ENCODE measurements at places on chromosomes 2 and 18. TPM values are rescaled to one million over a fixed set of nuclear protein-coding genes. Genes with fewer than 3 reads are reported as not detected.

- DNase-seq: no peak
Observed at GRCh38 chr2:12824351-12824777, 107.6 kb downstream of the TRIB2 start.

GRCh38 chr18:42038936-42039335, 83.9 kb downstream of the PIK3C3 start:
- DNase-seq: no peak

DNA sequence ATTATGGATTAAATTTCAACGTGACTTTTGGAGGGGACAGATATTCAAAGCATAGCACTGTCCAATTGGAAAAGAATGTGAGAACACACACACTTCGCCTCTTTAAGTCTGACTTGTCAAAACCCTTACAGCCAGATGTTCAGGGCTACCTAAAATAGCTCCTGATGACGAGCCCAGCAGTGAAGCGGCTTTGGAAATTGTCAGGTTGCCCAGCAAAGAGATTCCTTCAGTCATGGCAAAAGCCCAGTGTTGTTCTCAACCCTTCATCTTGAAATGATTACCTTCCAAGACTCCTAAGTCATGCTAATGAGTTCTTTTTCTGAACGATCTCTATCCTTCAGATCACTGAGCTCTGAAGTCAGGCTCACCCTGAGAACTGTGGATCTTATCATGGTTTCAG, 436.6 kb downstream of the LRATD1 start:
- DNase-seq: no peak

- no peak for DNase-seq
Observed at GRCh38 chr2:40287773-40288172, 164.1 kb downstream of the SLC8A1 start.

GRCh38 chr18:55585065-55585919, 2.7 kb downstream of the TCF4 start:
- DNase-seq: no peak

GRCh38 chr2:222459983-222460382, 35.6 kb downstream of the SGPP2 start:
- no peak for DNase-seq

DNA sequence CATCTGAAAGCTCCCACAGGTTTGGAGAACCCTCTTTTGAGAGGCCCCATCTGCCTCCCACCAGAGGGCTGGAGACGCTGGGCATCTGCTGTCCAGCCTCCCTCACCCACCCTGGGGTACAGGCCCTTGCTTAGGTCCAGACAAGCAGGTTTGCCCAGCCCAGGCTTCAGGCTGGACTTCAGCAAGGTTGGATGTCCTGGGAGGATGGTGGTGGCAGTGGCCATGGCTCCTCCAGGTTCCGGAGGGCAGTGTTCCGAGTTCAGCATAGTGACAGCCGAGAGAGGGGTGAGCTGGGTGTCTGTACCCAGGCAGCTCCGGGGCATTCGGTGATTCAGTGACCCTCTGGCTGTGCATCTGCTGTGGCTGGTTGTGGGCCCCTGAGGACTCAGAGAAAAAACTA, 58.2 kb upstream of the HDAC4 start:
- DNase-seq: peak; percentile 8

DNA sequence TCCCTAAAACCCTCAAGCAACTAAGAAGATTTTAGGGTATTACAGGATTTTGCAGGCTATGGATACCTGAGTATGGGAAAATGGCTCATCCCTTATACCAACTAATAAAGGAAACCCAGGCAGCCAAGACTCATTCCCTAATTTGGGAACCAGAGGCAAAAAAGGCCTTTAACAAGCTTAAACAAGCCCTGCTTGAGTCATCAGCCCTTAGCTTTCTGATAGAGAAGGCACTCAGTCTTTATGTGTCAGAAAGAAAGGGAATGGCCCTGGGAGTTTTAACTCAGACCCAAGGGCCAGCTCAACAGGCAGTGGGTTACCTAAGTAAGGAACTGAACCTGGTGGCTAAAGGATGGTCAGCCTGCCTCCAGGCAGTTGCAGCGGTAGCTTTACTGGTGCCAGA, 96.9 kb upstream of the RMP24 start:
- peak; percentile 2 for DNase-seq

DNA sequence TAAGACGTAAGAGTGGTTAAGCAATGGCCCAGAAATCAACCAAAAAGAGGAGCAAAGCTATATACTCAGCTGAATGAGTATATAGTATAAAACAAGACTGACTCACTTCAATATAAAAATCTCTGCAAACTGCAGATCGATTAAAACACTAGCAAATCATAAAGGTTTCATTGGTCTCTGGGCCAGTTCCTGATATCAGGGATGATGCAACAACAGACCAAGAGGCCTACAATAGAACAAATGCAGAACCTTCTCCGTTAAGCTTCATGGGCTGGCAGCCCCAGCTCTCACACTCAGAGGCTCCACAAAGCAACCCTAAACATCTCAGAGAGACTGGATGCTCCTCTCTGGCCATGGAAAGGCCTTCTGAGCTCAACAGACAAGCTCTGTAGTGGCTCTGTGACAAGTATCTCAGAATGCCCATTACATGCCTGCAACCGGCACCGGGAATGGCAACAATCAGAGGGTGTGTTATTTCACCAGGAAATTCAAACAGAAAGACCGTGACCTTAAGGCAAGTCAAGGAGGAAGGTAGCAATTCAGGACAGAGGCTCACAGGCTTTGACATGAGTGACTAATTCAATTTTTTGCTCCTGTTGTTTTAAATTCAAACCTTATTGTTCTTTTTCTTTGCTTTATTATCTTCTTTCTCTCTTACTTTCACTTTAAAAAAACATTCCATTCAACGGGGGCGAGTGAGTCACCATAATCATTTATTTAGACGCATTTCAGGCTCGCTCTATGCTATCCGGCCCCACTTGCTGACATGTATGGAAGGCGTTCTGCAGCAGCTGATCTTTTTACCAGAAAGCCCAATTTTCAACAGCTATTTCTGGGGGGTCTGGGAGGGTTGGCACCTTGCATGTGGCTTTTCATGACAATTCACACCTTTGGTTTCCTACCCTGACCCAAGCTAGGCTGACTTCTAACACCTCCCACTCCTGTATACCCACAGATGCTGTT, 15.1 kb downstream of the CYRIA start:
- DNase-seq: no peak

DNA sequence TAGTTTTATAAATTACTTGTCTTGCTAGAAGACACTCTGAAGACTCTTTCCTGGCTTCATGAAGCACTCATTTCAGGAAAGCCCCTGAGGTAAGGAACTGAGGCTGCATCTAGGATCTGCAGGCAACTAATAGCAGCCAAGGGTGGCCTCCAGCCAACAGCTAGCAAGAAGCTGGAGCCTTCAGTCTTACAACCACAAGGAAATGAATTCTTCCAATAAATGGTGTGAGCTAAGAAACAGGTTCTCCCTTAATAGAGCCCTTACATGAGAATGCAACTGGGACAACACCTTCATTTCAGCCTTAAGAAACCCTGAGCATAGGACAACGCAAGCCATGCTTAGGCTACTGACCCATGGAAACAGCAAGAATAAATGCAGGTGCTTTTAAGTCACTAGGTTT, 254.6 kb upstream of the RBBP8 start:
- no peak for DNase-seq

DNA sequence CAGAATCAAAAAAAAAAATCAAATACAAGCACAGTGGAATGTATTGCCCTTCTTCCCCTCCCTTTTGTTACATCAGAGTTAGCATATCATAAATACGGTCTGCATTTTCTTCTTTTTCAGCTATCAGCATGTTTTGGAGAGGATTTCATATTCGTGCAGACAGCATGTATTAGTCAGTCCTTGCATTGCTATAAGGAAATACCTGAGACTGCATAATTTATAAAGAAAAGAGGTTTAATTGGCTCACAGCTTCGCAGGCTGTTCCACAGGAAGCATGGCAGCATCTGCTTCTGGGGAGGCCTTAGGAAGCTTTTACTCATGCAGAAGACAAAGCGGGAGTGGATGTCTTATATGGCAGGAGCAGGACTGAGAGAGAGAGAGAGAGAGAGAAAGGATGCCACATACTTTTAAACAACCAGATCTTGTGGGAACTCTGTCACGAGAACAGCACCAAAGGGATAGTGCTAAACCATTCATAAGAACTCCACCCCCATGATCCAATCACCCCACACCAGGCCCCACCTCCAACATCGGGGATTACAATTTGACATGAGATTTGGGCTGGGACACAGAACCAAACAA, 8.9 kb downstream of the IL1B start:
- DNase-seq: no peak

DNA sequence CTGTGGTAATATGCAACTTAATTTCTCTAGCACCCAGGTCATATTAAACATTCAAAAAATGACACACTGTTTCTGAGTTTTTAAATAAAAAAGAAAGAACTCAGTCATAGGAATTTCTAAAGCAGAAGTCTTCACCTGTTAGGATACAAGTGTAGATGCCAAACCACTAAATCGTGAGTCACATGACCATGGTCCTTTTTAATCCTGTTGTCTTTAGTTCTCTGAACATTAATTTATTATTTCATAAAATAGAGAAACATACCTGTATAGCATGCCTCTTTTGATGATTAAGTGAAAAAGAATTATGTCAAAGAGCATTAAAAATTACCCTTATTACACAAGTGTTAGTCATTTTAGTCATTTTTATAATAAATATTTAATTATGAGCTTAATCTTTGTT, 398.8 kb downstream of the CCDC85A start:
- DNase-seq: no peak

DNA sequence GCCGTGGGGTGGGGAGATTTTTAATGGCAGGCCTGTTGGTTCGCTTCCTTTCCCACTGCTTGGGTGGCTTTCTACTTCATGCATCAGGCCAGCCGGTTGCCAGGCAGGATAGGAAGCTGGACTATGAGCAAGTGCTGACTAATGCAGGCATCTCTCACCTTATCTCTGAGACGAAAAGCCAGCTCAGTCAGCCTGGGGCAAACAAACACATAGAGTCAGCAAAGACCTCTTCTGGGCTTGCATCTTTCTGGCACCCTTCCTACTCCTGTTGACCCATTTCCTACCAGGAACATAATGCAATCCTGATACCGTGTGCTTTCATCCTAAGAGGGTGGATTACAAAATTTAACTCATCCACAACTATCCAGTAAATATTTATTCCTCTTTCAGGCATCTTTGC, 416.6 kb upstream of the MEX3C start:
- DNase-seq: no peak

GRCh38 chr2:100813527-100813926, 6.4 kb upstream of the NPAS2 start:
- no peak for DNase-seq

- no peak for DNase-seq
Observed at GRCh38 chr18:74373428-74373827, 57.8 kb downstream of the C18orf63 start.

DNA sequence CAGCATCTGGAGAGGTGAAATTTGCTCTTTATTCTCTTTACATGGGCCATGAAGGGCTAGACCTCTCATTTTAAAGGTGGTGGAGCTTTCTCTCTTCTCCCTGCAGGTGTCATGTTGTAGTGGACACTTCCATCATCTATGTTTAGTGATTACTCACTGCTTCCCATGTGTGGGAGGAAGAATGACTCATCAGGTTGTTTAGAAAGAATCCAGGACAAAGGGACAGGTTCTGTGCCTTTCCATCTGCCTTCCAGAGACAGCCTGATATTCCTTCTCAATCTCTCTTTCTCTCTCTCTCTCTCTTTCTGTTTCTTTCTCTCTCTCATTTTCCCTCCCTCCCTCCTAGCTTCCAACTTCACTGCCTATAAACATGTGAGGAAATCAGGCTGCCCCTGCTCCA, 38.7 kb downstream of the SCG2 start:
- no peak for DNase-seq

- no peak for DNase-seq
Observed at GRCh38 chr2:222024932-222025880, 273.6 kb downstream of the PAX3 start.

DNA sequence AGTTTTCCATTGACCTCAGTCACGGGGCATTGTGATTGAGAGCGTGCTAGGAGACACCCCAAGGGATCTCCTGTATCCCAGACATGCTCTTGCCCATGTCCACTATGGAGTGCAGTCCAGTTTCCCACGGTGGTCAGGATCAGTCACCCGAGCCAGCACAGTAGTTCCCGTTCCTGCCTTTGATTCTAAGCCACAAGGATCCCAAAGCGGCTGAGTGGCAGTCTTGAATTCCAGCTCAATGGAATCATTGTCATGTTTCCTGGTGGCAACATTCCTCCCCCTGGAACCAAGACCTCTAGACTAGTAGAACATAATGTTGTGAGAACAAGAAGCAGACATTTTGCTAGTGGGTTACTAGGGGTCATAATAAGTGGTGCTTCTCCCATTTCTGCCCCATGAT, 154.3 kb downstream of the SEPTIN10 start:
- DNase-seq: no peak

- no peak for DNase-seq
Observed at GRCh38 chr2:160368988-160369930, 124.3 kb downstream of the RBMS1 start.

DNA sequence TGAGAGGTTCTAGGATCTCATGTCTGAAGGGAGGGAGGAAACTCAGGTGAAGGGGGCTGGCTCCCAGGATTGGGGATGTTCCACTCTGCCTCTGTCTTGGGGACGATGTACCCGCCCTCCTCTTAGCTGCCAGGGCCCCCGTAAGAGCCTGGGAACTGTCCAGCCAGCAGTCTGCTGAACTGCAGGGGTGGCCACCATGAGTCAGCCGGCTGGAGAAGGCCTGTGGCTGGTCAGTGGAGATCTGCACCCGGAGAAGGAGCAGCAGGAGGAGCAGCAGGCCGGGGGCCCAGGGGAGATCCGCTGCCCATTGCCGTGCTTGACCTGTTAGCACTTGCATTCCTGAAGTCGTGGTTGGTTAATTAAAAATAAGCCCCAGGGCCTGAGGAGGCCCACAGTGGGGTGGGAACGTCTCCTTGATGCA, 180.3 kb downstream of the TFCP2L1 start:
- no peak for DNase-seq

DNA sequence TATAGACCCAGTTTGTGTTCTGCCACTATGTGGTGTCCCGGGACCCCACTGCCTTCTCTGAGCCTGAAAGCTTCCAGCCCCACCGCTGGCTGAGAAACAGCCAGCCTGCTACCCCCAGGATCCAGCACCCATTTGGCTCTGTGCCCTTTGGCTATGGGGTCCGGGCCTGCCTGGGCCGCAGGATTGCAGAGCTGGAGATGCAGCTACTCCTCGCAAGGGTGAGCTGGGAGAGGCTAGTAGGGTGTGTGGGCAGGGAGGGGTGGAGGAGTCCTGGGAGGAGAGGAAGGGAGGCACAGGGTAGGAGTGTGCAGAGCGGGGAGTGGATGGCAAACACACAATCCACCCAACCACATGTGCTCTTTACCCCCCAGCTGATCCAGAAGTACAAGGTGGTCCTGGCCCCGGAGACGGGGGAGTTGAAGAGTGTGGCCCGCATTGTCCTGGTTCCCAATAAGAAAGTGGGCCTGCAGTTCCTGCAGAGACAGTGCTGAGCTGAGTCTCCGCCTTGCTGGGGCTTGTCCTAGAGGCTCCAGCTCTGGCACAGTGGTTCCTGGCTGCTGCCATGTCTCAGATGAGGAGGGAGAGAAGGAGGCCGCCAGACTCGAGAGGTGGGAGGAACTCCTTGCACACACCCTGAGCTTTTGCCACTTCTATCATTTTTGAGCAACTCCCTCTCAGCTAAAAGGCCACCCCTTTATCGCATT, 16.9 kb downstream of the PRKAG3 start:
- DNase-seq: no peak

RRM2 gene
- 163 TPM for total RNA-seq

DNER gene
- 1.1 TPM for total RNA-seq

CD8B2 gene
- not detected for total RNA-seq

LRRFIP1 gene
- 38.5 TPM for total RNA-seq

CARF gene
- 3.5 TPM for total RNA-seq

DES gene
- total RNA-seq: 3.0 TPM

All from H9 (cell line).